ENCODE measurements at places on chromosomes 5 and 9.
A peak's percentile ranks its signal among the peaks of the same experiment; 100 is the strongest.

GRCh38 chr5:173888473-173889131 lies 453 bp downstream of the CPEB4 start:
- DNase-seq, result peak; percentile 7

GRCh38 chr9:95381221-95381620 lies 63.7 kb upstream of the FANCC start:
- DNase-seq, result no peak

DNA sequence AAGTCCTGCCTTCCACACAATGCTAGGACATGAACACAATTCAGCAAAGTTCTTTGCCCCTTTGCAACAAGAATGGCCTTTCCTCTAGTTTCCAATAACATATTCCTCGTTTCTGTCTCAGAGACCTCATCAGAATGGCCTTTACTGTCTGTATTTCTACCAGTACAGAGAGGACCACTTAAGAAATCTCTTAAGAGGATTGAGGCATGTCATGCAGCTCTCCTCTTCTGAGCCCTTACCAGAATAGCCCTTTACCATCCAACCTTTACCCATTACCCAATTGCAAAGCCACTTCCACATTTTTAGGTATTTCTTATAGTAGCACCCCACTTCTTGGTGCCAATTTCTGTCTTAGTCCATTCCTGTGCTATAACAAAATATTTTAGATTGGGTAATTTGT lies 20.3 kb downstream of the TNPO1 start:
- DNase-seq, result no peak

GRCh38 chr5:135697251-135697958 lies 118.6 kb upstream of the CXCL14 start:
- DNase-seq, result no peak

GRCh38 chr9:95901506-95901905 lies 26.0 kb downstream of the ERCC6L2 start:
- no peak for DNase-seq

DNA sequence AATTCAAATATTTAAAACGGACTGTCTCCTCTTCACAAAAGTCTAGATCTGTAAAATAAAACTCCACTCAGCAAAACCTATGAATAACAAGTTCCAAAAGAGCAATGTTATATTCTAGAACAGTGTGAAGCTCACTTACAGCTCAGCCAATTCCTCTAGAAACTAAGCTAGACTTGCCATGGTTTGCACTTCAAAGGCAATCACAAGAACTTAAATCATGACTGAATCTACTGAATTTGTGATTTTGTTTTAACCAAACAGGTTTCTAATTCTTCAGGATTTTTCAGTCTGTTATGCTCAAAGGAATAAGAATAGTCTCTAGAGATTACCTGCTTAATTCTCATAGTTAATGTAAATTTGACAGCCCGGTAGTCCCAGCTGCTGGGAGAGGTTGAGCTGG lies 1.4 kb upstream of the PKD2L2 start:
- DNase-seq, result no peak

- no peak for DNase-seq
Measured at GRCh38 chr9:137417161-137418021, 5.6 kb downstream of the EXD3 start.

DNA sequence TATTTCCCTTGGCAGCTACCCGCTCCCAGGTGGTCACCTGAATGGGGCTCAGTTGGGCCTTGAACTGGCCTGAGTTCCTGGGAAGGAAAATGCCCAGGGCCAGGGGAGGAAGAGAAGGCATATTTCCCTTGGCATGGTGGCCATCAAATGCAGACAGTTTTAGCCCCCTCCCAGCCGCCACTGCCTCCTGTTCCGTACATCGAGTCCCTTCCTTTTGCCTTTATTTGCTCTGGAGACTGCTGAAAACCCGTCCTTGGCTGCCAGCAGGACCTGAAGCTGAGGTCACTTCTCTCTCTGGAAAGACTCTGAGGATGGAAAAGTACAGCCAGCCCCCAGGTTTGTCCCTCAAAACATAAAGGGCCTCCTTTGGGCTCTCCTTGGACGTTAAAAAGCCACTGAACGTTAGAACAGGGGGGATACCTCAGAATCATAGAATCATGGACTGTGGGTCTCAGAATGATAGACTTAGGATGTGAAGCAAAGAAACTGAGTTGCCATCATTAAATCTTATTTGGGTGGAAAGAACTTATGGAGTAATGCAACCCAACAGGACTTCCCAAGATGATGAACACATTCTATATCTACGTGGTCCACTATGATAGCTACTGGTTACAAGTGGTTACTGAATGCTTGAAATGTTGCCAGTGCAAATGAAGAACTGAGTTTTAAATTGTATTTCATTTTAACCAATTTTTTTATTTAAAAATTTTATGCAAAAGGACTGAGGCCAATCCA lies 7.1 kb downstream of the SPARC start:
- no peak for DNase-seq

GRCh38 chr9:30774326-30774725 lies 1610.1 kb upstream of the ACO1 start:
- DNase-seq, result no peak

DNA sequence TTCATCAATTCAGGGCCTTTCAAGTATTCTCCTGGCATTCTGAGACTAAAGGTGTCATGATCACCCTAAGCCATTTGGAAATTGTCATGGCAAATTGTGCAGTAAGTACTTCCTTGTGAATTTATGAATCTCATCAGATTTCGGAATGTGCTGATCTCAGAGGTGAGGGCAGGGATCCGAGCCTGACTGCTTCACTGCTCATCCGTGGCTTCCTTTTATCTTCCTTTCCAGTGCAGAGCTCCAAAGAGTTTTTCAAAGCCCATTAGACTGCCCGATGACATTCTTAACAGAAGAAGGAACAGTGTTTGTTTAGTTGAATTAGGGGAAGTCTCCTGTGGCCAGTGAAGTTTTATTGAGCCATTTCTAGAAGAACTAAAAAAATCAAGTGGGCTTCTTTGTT lies 182.8 kb upstream of the GDNF start:
- no peak for DNase-seq

- no peak for DNase-seq
Measured at GRCh38 chr9:113183956-113184488, 33.2 kb downstream of the SLC31A2 start.

DNA sequence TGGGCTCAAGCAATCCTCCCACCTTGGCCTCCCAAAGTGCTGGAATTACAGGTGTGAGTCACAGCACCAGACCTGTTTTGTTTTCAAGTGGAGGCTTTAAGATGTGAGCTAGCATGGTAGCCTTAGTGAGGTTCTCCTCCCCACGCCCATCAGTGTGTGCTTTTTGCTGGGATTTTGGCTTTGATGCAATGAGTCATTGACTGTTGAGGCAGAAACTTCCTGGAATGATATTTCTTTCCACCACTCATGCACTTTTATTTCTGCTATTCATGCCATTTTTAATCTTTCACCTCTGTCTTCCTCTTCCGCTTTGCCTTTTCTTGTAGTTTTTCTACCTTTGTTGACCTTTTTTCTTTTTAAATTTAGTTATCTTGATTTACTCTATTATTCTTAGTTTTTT lies 4.2 kb upstream of the NFIL3 start:
- no peak for DNase-seq

DNA sequence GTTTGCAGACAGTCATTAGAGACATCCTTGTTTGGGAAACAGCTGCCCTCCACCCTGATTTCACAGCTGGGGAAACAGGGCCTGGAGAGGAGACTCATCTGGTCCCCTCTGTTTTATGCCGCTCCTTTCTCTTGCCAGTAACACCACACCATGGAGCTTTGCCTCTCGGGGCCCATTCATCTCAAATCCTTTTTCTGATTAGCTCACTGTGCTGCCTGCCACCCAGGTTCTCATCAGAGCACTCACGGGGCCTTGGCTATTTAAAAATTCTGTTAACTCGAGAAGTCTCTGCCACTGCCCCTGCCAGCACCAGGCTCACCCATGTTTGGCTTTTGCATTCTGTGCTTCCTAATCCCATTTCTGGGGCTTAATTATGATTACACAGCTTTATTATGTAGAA lies 36.8 kb upstream of the C5orf58 start:
- no peak for DNase-seq

- no peak for DNase-seq
Measured at GRCh38 chr9:95055334-95055850, 262.1 kb downstream of the FANCC start.

DNA sequence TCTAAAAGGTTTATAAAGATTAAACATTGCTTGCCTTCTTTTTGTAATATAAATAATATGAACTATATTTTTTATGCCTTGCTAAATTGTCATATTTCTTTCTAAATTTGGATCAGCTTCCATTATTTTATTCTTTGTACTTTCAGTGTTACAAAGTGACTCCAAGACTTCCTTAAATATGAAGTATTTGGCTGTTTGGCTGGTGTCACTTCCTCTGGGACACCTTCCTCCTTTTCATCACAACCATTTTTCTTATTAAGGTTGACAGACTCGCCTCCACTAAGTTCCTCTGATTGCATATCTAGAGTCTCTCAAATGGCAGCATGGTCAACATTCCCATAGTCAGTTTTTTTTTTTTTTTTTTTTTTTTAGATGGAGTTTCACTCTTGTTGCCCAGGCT lies 73.8 kb upstream of the SLC1A1 start:
- no peak for DNase-seq

DNA sequence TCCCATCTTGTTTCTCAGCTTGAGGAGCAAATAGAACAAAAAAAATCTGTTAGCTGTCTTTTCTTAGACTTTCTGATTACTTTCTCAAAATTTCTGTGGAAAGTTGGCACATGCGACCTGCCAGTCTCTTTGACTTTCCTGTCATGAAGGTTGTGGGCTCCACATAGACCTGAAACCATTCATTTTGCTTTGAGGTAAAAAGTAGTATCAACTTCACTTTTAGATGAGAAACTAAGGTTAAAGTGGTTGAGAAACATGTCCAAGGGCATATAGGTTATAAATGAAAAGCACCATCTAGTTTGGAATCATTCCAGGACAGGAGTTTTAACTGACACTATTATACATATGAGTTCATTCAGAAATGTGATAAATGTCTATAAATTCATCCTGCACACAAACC lies 42.7 kb downstream of the ST8SIA4 start:
- DNase-seq, result no peak

GRCh38 chr9:16561121-16561520 lies 309.3 kb downstream of the BNC2 start:
- no peak for DNase-seq

- no peak for DNase-seq
Measured at GRCh38 chr5:141359790-141360426, at the start of gene PCDHGB2. TSS of gene PCDHGB2 (plus strand) at chr5:141359994. CDS start at chr5:141360136, 142 bp downstream.

GRCh38 chr5:139884144-139884543 lies 88.5 kb downstream of the PSD2 start:
- no peak for DNase-seq
